Brain (organoid and tissue), 16 donors: ENCODE measurements at places on chromosomes 5 and 9.
A peak's percentile ranks its signal among the peaks of the same experiment; 100 is the strongest.

DNA sequence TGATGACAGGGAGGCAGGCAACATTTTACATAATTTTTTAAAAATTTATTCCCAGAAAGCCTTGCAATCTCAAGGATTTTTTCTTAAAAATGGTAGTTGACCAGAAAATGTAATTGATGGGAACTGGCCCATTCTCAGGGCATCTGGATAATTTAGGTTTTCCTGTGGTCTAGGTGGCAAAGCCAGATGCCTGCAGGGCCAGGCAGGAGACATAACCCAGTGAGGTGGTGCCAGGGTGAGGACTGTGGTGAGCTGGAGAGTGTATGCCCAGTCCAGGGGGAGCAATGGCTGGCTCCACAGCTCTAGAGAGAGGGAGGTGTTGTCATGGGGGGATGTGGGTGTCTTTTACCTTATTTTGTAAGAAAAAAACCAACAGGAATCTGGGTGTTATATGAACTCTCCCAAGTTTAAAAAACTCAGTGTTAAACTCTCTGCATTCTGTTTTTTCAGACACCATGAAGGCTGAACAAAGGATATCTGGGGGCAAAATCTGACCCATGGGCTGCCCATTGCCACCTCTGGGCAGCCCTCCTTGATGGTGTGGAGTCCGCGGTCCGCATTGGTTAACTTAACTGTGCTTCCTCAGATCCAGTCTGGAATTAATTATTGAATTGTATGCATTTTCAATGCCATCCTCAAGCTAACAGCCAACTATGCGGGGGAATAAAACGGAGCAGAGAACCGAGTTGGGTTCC lies 43.9 kb downstream of the BOD1 start:
- DNase-seq, result no peak

GRCh38 chr5:143064218-143064641 lies 294.1 kb downstream of the ARHGAP26 start:
- DNase-seq, result no peak

DNA sequence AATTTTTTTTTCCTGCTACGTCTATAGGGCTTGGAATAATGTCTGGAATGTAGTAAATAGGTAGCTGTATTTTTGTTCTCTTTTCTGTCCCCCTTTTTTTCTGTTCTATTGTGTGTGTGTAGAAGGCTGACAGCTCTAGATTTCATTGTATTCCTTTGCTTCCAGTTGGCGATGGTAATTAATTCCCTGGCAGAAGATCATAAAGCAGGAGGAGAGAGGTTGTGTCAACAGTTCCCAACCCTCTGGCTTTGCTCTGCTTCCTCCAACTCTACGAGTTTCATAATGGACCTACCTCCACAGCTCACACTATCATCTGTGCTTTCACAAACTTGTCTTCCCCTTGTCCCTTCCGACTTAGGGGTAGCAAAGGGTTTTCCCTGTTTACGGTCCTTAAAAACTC lies 117.9 kb upstream of the CDH18 start:
- no peak for DNase-seq

DNA sequence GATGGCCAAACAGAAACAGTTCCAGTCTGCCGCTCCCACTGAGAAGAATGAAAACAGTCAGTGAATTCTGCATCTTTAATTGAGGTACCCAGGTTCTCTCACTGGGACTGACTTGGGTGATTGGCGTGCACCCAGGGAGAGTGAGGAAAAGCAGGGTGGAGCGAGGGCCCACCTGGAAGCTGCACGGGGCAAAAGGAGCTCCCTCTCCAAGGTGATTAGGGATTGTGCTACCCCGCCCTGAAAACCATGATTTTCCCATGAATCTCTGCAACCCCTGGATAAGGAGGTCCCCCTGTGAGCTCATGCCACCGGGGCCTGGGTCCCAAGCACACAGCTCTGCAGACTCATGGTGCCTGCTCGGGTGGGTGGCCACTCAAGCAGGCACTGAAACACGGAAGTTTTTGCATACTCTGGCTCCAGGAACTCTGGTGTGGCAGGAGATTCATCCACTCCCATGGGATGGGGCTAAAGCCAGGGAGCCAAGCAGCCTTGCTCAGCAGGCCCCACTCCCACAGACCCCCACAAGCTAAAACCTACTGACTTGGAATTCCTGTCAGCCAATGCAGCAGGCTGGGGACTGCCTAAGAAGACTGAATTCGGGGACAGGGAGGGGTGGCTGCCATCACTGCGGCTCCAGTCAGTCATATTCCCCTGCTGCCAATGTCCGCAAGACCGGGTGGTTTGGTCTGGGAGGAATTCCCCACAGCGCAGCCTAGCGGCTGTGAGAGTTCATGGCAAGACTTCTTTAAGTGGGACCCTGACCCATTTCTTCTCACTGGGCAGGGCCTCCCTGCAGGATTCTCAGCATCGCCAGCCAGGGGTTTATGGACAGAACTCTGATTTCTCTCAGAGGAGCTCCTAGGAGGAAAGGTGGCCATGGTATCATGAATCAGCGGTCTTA lies 652.2 kb upstream of the RGMB start:
- DNase-seq, result no peak

GRCh38 chr5:179605026-179605833 lies 18.2 kb downstream of the HNRNPH1 start:
- DNase-seq, result no peak

DNA sequence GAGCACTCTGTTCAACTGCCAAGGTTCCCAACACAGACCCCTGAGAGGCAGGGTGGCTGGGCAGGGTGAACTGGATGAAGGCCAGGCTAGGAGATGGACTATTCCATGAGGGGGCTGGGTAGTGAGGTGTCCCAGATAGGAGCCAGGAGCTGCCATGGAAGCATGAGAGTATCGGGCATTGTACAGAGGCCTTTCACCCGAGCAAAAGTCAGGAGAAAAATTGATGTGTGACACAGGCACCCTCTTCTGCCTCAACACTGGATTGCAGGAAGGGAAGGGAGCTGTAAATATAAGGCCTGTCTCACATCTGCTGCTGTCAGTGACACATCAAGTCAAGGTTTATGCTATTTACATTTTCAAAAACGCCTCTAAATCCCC lies 74.6 kb downstream of the UBAP1 start:
- peak; percentile 30 for DNase-seq

- DNase-seq, result peak; percentile 21
Measured at GRCh38 chr5:128674837-128675446, 136.9 kb upstream of the FBN2 start.

DNA sequence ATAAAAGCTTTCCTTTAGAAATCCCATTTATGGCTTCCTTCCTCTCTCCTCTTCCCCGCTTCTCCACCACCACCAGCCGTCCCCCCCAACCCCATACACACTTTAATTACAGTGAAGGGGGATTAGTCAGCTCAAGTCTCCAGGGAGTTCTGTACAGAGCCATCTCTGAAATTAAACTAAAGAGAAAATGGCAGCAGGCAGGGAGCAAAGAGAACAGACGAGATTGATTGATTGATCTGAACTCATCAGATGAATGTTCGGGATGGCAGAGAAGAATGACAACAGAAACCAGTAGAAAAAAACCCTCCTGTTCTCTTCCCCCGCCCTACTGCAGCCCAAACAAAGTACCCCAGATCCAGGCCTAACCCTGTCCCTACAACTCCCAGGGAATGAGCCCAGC lies 241.7 kb upstream of the PANK3 start:
- no peak for DNase-seq

GRCh38 chr5:124651663-124652513 lies 94.6 kb downstream of the ZNF608 start:
- DNase-seq, result peak; percentile 94

DNA sequence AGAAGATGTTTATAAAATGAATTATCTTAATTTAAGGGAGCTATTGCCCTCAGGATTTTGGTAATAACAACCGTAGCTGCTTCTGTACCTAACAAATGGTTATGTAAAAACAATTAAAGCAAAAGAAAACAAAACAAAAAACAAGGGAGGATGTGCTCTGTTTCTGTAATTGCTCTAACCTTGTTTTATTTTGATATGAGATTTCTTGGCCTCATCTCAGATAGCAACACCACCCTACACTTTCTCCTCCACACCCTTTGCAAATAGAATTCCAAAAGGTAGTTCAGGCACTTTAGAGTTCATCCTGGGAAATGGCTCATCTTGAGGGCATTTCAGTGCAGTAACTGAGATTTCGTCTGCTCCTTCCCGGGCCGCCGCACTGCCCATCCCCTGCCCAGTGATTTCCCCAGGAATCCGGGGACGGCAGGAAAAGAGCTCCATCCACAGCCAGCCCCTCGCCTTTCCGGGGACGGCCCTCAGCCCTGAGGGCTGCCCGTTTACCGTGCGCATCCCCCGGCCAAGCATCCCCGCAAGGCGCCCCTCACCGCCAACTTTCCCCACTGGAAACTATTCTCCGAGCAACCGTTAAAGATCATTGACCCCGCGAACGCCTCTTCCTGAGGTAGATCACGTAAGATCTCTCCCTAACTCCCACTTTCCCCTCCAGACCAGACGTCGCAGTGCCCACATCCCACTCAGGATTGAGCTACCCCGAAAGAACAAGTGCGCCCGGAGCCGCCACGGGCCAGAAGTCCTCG lies 1.2 kb downstream of the FNBP1 start:
- DNase-seq, result peak; percentile 34

GRCh38 chr9:28215536-28216299 lies 642.4 kb upstream of the C9orf72 start:
- DNase-seq, result peak; percentile 16

GRCh38 chr9:132671620-132672412 lies 1.6 kb downstream of the GTF3C4 start:
- no peak for DNase-seq
